NCI-H2171 treated with DMSO at 0.1 percent for 48 hours (cell line): ENCODE measurements at places on chromosomes 6 and 20.
A peak's percentile ranks its signal among the peaks of the same experiment; 100 is the strongest.

- no peak for DNase-seq
Observed at GRCh38 chr6:163826629-163827028, 412.1 kb downstream of the QKI start.

GRCh38 chr6:34031625-34032383 is 114.1 kb downstream of the GRM4 start:
- no peak for DNase-seq

DNA sequence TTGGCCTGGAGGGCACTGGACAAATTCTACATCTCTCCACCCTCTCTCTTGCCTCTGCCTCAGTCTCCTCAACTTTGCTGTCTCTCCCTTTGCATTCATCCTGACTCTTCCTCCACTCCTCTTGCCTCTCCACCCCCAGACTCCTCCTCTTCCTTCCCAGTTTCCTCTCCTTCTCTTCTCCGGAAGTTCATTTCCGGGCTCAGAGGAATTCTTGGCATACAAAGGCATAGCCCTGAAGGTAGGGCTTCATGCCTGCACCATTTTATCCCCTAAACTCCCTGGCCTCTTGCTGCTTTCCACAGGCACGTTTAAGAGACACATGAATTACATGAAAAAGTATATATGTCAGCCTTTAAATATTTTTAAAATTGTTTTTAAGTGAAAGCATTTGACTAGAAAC is 10.6 kb downstream of the BFSP1 start:
- DNase-seq = no peak

- no peak for DNase-seq
Observed at GRCh38 chr6:5909721-5910120, 97.0 kb downstream of the NRN1 start.

DNA sequence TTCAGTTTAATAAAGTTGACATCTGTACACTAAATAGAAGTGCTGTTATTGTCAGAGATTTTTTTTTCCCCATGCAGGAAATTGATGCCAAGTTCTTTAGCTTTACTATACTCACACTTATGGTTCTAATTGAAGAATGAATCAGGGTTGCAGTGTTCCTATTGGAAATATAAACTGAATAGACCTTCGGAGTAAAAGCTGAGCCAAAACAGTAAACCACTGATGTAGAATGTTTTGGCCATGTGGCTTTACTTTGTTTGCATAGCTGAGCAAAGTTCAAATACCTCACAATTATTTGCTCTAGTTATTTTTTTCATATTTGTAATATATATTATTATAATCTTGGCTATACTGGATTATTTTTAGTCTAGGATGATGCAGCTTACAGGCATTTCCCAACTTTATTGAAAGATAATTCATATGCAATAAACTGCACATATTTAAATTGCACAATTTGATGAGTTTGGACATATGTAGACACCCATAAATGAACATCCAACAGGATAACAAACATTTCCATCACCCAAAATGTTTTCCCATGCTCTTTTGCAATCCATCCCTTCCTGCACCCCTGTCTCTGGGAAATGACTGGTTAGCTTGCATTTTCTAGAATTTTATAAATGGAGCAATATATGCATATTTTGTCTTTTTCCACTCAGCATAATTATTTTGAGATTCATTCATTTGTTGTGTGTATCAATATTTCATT is 105.8 kb upstream of the NOX3 start:
- DNase-seq = no peak

DNA sequence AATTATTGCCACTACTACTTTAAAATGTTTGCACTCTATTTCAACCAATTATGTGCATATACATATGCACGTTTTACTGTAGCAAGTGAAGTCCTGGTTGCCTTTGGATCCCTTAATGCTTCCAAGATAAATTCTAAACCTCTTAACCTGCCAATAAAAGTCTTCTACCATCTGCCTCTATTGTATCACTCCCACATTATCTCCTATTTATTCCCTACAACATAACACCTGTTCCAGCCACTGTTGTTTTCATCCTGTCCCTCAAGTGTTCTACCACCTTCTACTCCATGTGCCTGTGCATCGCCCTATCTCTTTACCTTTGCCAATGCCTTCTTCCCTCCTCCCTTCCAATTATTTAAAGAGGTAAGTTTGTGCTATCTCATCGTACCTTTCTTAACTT is 499.0 kb upstream of the RNF217 start:
- DNase-seq = peak; percentile 94

GRCh38 chr6:36542041-36542440 is 5.2 kb downstream of the STK38 start:
- DNase-seq = no peak

DNA sequence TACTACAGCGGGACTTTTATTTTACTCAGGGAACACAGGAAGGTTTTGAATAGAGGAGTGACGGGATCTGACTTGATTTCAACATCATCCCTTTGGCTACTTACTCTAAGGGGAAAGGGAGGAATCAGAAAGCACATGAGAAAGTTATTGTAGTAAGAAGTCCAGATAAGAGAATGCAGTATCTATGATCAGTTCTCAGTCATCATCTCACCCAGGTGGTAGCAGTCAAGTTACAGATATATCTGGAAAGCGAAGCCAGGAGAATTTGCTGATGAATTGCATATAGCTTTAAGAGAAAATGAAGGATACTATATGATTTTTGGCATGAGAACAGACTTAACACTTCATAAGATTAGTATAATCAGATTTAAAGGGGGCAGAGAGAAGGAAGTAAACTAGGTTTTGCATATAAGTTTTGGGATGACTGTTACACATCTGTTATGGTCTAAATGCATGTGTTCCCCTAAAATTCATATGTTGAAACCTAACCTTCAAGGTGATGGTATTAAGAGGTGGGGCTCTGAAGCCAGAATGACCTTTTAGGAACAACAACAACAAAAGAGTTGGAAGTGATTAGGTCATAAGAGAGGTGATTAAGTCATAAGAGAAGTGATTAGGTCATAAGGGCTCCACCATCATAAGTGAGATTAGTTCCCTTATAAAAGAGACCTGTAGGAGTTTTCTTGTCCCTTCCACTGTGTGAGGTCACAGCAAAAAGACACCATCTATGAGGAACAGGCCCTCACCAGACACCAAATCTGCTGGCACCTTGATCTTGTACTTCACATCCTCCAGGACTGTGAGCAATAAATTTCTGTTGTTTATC is 6.7 kb downstream of the RAD21L1 start:
- DNase-seq = no peak

- DNase-seq = no peak
Observed at GRCh38 chr20:64050261-64051032, 1.0 kb upstream of the SOX18 start.

GRCh38 chr6:43274916-43275597 is 23.0 kb upstream of the SLC22A7 start:
- DNase-seq = no peak

DNA sequence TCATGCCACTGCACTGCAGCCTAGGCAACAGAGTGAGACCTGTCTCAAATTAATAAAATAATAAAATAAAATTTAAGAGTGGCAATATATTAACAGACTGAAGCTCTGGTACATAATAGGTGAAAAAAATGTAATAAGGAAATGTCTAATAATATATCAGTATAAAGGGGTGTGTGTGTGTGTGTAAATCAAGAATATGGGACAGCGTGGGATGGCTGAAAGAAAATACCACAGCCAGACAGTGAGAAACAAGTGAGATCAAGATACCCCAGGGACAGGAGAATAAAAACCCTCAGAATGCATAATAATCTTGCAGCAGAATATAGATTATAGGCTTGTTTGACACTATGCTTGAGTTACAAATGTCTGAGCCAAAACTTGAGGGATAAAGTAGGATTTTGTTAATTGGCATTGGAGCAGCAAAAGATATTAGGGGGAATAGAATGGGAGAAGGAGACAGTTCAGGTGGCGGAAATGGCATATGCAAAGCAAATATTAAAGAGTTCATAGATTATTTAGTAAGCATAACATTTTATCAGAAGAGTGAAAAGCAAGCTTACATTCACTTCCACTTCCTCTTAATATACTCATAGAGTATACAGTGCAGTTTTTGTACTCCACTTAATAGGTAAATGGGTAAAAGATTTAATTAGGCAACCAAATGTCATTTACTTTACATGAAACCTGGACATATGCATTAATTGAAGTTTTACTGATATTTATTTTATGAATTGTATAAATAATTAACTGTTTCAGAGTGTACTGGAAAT is 398.5 kb upstream of the GJE1 start:
- DNase-seq = no peak

DNA sequence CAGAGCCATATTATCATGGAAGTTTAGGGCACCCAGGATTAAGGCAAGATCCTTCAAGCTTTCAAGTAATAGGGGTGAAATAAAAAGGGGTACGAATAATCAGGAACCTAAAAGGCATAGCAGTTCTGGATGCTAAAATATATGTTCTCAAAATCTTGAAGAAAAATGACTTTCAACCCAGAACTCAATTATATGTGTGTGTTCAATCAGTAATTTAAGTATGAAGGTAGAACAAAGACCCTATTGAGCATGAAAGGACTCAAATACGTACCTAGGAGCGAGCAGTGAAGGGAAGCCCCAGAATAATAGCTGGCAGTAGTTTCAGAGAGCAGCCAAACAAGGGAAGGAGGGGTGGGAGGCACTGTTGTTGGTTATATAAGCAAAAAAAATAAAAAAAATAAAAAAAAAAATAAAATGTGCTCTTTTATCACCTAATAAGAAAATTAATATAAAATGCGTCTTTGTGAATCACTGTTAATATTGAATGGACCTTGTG is 45.4 kb downstream of the MYO6 start:
- no peak for DNase-seq

GRCh38 chr6:17855381-17855780 is 132.1 kb downstream of the KIF13A start:
- DNase-seq = no peak
